ENCODE measurements at places on chromosomes 12 and 14. TPM values are rescaled to one million over a fixed set of nuclear protein-coding genes. Genes with fewer than 3 reads are reported as not detected.

DNA sequence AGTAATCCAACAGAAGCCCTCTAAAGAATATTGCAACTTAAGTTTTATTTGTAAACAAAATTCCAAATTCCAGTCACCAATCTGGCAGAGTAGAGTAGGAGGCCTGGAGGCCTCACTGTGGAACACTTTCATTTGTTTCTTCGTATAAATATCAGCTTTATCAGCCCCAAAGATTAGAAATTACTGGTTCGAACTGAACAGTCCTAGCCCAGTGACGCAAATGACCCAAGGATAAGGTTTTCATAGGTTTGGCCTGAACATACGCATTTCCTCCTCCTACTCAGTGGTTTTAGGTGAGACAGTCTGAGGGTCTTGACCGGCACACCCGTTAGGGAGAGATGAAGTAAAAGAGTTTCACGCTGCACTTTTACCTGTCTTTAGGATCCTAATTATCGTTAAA is 1.7 kb downstream of the CDC42BPB start:
- H3K4me3 ChIP-seq, result peak overlapping the region; percentile 81
- peak overlapping the region; percentile 78 for H3K27ac ChIP-seq
- H3K4me1 ChIP-seq, result peaks cover 18% of the 10 kb centered on the region
- no peaks in the 10 kb centered on the region for H3K36me3 ChIP-seq
- no peak for DNase-seq
- no peaks in the 10 kb centered on the region for H3K27me3 ChIP-seq

Gene IFNG
- not detected for total RNA-seq

Gene NTN4
- total RNA-seq, result 96.4 TPM

Gene HCFC2
- 10.3 TPM for total RNA-seq

Gene CRADD
- 17.1 TPM for total RNA-seq

Data from MCF 10A (cell line).